ENCODE measurements at places on chromosomes 11 and 22.

DNA sequence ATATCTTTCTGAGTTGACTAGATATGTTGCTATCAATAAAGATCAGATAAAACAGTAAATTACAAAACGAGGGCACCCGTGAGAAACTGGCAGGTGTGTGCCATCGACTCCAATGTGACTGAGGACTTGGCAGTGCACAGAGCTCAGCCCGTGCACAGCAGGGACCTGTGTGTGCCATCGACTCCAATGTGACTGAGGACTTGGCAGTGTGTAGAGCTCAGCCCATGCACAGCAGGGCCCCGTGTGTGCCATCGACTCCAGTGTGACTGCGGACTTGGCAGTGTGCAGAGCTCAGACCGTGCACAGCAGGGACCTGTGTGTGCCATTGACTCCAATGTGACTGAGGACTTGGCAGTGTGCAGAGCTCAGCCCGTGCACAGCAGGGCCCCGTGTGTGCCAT, 347.2 kb upstream of the B3GAT1 start:
- no peak for DNase-seq

DNA sequence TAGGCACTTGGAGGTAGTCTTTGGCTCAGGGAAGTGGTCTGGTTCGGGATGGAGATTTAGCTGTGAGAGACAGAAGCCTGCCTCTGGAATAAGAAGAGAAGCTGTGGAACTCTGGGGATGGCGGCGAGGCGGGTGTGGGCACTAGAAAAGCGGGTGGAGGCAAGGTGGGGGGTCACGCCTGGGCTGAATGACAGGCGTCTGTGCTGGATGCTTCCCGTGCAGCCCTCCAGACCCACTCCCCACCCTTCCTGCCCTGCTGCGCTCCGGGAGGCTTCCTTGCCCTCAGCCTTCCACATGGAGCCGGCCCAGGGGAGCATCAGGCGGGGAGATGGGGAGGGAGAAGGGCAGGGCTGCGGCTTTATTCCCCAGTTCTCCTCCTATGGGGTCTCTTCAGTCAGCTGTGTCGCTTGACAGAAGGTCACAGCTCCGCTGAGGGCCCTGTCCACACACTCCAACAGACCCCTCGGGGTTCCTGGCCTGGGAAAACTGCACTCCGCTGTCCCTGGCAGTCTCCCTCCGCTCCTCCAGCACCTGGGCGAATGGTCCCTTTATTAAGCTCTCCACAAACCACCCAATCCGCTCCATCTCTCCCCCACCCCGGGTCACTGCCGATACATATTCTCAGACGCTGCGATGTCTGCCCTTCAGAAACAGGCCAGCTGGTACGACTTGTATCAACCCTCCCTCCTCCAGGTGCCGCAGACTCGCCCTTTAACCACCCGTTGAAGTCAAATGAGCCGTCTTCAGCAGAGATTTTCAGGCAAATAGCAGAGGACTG, 6.2 kb downstream of the DNAJB13 start:
- DNase-seq = no peak

DNA sequence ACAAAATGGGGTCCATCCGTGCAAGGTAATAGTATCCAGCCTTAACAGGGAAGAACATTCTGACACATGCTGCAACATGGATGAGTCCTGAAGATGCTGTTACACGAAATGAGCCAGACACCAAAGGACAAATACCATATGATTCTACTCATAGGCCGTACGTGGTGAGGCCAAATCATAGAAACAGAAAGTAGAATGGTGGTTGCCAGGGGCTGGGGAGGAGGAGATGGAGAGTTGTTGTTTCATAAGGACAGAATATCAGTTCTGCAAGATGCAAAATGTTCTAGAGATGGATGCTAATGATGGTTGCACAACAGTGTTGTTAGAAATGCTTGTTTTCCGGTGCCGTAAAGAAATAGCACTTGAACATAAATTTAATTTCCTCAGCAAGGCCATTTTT, 2.6 kb downstream of the TBX10 start:
- no peak for DNase-seq

DNA sequence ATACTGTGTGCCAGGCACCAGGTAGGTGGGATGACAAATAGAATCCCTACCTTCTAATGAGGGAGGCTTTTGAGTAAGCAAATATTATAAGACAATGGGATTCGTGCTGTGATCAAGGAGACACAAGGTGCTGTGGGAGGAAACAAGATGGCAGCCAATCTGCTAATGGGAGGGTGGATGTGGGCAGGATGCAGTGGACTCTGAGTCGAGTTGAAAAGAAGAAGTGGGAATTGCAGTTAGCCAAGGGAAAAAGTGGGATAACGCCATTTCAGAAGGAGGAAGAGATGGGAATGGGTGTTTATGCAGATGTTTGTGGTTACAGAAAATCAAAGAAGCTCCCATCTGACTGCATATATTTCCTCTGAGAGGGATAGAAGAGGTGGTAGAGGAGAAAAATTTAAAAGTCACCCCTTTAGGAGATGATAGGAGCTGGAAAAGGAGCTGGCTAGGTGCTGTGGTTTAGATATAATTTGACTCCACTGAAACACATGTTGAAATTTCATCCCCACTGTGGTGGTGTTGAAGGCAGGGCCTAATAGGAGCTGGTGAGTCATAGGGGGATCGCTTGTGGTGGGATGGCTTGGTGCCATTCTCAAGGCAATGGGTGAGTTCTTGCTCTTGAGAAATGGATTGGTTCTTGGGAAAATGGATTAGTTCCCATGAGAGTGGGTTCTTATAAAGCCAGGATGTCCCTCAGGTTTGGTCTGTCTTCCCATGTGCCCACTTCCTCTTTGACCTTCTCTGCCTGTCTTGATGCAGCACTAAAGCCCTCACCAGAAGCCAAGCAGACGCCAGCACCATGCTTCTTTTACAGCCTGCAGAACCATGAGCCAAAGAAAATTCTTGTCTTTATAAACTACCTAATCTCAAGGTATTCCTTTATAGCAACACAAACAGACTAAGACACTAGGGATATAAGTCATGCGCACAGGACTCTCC, 30.0 kb upstream of the POU2AF1 start:
- DNase-seq = no peak

DNA sequence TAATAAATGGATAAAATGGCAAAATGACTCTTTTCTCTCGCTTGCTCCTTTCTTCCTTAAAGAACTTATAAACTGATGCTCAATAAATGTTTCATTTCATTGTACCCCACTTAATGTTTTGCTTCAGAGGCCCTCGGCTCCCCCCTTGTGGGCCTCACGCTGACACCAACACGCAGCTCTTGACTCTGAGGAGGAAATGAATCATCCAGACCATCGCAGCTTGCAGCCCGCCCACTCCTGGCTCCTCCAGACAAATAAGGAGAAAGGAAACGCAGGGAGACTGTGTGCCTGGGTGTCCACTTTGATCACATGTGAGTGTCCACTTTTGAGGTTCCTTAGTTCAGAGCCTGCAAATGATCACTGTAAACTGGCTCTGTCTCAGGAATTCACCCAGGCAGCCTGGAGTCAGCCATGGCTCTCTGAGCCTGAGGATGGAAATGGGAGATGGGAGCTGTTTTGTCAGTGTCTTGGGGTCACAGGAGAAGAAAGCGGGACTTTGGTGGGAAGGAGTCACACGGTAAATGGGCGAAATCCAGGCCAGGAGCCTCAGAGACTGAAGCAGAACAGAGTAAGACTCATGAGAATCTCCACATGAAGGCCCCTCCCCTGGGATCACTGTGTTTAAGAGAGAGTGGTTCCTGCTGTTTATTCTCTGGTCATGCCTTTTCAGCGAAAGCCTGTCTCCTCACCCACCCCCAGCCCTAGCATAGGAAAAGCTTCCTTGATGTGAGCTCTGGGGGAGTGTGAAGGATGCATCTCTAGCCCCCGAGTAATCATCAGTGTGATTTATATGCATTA, 96.5 kb downstream of the CWC15 start:
- peak; percentile 64 for DNase-seq

- DNase-seq = no peak
These were observed 247.2 kb upstream of the CADM1 start for GRCh38 chr11:115751243-115752015.

All from activated T-cell treated with anti-CD3 and anti-CD28 coated beads for 48 hours (primary cell).